ENCODE measurements at places on chromosomes 6 and 20.

- DNase-seq = no peak
Observed at GRCh38 chr6:160959726-160960435, 31.7 kb upstream of the MAP3K4 start.

DNA sequence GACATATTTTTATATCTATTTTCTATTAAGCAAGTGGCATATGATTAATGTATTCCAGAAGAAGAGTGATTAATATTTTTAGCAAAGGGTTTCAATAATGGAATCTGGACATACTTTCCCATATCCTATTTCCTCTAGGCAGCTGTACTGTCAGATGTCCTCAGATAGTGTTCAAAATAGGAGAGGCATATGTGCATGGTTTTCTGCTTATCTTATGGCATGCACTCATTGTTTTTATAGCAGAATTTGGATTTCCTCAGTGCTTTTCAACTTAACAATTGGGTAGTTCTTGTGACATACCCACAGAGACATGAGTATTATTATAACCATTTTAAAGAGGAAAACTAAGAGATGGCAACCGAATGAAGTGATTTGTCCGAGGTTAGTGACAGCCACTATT, 12.6 kb upstream of the SLC17A5 start:
- DNase-seq = no peak

GRCh38 chr6:136784271-136784664, 8.0 kb downstream of the MAP3K5 start:
- no peak for DNase-seq

DNA sequence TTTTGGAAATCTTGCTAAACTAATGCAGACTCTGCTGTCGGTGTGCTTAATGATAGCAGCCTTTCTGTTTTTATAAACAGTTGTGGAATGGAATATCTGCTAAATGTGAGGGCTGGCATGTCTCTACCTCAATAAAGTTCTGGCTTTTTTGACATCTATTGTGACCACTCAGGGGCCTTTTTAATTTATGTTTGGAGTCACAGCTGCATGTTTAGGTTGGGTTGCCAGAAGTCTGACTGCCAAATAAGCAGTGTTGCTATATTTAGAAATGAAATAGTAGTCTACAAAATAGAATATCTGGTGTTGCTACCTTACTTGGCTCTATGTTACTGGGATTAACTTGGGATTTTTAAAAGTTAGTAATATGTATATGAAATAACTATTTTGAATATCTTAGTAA, 125.1 kb upstream of the LOC128125822 start:
- DNase-seq = no peak

GRCh38 chr20:45181639-45182038, 6.9 kb downstream of the PI3 start:
- no peak for DNase-seq

- DNase-seq = no peak
Observed at GRCh38 chr20:3431109-3431508, 23.6 kb upstream of the DNAAF9 start.

- no peak for DNase-seq
Observed at GRCh38 chr6:41294214-41294872, 7.9 kb upstream of the TREM1 start.

GRCh38 chr6:79070206-79070825, 7.7 kb downstream of the PHIP start:
- DNase-seq = no peak

DNA sequence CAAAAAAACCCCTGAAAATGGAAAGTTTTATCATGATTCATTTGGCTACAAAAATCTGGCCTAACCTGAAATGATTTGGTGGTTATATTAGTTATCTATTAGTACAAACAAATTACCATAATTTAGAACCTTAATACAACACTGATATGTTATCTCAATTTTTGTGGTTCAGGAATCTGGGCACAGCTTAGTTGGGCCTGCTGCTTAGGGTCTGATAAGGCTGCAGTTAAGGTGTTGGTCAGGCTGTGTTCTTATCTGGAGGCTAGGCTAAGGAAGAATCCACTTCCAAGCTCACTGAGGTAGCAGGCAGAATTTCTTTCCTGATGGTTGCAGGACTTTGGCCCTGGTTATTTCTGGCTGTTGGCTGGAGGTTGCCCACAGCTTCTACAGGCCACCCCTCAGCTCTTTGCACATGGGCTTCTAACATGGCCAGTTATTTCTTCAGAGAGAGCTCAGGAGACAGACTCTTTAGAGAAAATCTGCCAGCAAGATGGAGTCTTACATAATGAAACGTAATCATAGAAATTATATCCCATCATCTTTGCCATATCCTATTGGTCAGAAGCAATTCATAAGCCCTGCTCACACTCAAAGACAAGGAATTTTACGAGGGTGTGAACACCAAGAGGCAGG, 11.4 kb downstream of the TRIM38 start:
- DNase-seq = no peak

GRCh38 chr6:14063756-14064155, 53.8 kb upstream of the CD83 start:
- no peak for DNase-seq

DNA sequence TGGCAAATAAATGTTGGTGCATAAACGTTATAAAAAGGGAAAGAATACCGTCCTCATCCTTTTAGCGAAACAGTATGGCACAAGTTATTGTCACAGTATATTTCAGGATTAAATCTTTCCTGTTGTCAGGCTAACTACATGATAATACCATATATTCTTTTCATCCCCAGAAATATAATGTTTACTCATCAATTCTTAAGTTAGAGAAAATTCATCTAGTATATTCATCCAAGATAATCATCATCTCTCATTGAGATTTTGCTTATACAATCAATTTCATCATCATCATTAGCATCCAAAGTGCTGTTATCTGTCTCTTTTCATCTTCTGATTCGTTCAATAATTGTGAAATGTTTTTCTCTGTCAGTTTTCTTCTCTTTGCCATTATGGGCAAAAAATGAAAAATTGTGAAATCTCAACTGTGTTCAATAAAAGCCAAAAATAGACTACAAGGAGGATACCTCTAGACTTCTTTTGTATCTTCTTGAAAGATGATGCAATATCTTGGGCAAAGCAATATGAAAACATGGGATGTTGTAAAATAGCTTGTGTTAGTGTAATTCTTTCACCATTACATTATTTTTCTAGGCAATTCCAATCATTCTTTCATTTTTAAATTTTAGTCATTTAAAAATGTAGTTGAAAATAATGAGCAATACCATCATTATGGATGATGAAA, 2.6 kb downstream of the SPACA1 start:
- DNase-seq = no peak

DNA sequence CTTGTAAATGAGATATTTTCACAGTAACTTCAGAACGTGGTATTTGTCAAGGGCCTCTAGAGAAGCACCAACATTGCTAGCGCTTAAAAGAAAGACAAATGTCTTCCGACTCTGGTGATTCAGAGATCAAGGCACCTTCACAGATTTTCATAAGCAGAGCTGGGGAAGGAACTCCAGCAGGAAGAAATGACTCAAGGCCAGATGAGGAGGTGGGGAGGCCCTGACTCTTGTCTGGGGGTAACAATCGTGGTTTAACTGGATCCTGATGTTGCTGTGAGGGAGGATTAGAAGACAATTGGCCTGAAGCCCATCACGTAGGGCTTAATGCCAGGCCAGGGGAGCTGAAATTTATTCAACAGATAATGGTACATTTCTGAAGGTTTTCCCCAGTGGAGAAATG, 122.9 kb upstream of the QKI start:
- DNase-seq = no peak

DNA sequence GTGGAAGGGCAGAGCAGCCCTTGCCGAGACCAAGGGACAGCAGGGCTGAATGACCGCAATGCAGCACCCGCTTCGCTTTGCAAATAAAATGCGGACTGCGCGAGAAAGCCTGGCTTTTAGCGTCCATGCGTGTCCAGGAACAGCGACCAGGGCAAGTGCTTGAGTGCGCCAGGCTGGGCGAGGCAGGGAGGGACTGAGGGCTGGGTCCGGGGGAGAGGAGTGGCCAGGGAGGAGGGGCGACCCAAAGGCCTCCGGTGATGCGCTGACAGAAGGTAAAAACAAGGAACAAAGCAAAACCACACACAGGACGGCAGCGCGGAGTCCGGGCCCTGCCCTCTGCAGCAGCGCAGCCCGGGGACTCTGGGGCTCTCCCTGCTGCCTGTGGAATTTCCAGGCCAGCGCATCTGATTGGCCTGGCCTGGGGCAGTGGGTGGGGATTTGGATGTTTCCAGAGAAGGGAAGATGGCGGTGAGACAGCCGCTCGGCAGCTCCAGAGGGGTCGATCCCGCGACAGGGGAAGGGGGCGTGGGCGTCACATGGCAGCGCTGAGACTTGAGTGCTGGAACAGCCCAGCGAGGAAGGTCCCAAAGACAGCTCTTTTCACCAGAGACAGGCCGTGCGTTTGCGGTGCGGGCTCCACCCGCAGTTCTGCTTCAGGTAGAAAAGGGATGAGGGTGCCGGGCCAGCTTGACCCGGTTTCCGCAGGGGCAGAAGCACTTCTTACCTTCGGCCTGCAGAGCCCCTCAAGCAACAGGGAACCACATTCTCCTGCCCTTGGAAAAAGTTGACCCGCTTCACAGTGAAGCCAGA, 51.8 kb downstream of the SSR1 start:
- DNase-seq = peak; percentile 81

DNA sequence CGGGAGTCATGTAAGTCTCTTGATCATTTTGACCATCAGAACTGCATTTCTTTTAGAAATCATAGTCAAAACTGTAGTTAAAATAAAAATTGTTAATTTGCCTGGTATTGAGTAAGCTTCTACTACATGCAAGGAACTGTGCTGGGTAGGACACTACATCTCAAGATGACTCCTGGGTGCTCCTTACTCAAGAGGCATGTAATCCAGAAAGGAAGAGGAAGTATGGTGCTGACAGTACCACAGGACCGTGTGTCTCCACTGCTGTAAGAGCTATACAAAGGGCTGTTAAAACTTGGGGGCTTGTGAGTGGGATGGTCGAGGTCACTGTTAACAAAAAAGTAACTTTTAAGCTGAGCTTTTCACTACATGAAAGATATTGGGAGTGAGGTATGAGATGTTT, 508.3 kb upstream of the SOX4 start:
- no peak for DNase-seq

DNA sequence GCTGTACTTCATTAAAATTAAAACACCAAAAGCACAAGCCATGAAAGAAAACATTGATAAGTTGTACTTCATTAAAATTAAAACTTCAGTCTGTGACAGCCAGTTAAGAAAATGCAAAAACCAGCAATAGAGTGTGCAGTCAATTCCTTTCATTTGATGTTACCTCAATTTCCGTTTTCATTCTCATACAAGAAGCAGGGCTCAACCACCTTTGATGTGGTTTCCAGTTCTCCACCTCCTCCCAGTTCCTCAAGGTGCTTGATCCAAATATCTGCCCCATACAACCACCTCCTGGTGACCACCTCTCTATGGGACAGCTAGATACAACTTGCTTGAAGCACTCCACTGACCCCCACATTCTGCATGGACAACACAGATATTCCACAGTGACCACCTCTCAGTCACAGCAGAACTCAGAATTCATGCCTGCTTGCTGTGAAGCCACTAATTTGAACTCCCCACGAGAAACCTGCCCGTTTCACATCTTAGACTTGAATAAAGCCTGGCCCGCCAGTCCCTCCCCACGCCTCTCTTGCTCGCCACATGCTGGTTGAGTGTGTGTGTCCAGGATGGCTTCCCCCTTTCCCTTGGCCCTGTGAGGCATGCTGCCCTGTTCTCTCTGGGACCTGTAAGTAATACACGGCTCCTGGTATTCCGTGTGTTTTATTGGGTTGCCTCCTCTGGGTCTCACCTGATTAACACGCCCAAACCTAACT, 66.1 kb downstream of the FAM50B start:
- DNase-seq = no peak

GRCh38 chr20:63744574-63745423, 5.2 kb downstream of the SLC2A4RG start:
- no peak for DNase-seq

DNA sequence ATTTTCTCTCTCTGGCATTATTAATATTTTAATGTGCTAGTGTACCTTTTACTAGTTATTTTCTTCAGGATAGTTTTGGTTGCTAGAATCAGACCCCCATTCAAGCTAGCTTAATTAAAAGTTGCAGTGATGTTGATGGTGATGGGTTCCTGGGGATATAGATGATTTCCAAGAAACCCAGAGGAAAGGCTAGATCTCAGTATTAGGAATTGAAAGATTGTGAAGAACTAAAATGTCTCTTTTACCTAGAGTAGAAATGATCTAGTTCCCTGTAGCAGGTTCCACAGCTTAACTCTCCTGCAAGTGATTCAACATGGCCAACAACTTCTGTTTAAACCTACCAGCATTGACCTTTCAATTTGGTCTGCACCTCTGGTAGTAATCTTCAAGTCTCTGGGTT, 78.6 kb downstream of the DOK5 start:
- no peak for DNase-seq

DNA sequence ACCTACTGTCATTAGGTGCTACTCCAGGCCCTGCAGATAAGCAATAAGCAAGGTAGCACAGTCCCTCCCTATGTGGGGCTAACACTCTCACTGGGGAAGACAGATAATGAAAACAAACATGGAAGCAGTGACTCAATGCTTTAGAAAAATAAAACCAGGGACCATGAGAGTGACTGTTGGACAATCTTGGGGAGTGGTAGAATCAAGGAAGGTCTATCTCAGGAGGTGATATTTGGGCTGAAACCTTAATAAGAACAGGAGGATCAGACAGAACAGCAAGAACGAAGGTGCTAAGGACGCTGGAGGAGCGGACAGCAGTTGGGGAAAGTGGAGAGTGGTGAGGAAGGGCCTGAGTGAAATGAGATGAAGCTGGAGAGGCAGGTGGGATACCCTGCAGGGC, 58.2 kb downstream of the BANF2 start:
- DNase-seq = no peak

DNA sequence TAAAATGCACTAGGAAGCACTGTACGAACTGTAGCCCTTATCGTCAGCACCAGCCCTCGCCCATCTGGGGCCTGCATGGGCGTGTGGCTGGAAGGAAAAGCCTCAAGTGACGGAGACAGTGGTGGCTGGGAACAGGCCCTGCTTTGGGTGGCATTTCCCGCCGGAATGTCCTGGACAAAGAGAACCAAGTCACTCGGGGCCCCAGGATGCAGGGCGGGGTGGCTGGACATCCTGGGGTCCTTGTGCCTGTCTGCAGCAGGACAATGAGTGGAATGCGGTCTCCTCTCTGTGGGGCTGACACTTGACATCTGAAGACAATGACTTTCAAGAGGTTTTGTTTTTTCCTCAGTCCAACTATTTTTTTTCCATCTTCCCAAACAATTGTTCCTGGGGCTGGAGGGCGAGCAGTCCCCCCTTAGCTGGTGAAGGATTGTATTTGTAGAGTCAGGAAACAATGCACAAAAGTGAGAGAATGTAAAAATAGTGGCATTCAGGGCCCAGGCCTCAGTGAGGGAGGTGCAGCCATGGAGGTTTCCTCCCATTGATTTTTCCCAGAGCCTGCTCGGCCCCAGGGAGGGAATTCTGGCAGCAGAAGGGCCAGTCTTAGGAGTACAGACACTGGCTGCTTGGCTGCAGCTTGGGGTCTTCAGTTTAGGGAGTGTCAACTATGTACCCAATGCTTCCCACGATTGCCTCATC, 64.4 kb downstream of the PREX1 start:
- DNase-seq = no peak

DNA sequence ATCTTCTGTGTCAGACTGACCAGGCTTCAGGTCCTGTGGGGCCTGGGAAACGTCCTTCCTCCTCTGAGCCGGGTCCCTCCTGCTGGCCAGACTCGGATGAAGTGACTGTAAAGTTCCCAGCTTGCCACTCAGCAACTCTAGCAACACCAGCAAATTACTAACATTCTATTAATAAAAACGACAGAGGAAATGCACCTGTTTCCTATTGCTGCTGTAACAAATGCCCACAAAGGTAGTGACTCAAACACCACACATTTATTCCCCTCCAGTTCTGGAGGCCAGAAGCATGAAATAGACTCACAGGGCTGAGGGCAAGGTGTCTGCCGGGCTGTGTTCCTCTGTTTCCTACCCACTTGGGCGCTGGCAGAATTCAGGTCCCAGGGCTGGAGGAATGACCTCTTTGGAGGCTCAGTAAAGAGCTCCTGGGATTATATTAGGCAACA, 48.8 kb downstream of the CTCFL start:
- no peak for DNase-seq
